ENCODE measurements at places on chromosomes 5 and 9.

DNA sequence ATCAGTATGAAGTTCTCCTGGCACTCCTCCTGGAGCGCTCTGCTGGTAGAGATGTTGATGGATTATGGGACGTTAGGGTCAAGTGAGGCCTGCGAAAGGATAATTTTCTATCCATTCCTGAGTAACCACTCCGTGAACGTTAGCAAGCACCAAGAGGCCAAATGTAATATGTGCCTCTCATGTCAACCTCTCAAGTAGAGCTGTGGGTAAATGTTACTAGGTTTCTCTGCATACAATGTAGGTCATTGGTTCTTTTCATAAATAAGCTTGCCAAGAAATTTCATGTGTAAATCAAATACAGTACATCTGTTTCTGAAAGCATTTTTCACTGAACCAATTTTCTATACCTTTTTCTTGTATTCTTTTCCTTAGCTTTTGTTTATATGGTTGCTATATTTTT is 126.3 kb downstream of the KDM4C start:
- DNase-seq = no peak

GRCh38 chr9:126436545-126437267 is 110.1 kb downstream of the MVB12B start:
- no peak for DNase-seq

DNA sequence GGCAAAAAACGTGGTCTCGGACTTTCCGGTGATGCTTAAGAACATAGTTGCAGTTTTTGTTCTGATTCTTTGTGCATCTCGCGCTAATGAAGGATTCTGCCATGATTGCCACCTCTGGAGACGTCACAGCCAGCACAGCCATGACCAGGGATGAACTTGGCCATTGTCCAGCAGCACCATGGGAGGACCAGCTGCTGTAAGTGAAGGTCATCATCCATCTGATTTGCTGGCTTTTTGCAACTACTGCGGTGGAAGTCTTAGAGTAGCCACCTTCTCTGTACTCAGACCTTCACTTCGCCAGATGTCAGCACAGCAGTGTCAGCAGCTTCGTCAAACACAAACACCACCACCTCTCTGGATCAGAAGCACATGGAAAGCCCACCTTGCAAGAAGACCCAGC is 45.7 kb downstream of the NSUN2 start:
- no peak for DNase-seq

DNA sequence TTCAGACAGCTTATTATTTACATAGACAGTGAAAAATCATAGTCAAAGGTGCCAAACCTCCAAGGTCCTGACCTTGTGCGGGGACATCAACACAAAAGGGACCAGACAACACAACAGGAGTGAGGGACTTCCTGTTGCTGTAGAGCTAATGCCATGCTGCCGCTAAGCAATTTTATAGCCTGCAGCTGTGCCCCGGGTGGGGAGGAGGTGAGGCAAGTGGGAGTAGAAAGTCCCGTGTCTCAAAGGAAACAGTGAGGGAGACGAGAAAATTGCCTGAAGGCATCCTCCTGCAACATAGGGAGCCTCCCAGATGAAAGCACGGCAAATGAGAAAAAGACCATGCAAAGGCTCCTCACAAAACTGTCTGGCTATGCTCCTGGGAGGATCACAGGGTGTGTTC is 58.8 kb downstream of the CAAP1 start:
- no peak for DNase-seq

DNA sequence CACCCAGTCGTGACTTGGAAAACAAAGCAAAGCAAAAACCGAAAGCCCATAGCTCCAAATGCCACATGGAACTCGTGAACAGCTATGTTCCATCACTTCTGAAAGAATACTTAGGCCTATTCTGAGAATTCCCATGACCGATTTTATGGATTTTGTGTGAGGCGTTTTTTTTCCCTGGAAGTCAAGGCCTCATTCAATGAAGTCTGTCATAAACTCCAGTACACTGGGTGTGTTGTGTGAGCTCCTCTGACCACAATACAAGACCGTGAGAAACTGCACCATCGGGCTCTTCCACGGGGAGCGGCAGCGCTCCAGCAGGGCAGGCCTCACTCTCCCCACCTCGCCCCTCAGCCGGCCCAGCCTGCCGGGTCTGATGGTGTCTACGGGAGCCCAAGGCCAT is 209.5 kb downstream of the FANCC start:
- DNase-seq = no peak

DNA sequence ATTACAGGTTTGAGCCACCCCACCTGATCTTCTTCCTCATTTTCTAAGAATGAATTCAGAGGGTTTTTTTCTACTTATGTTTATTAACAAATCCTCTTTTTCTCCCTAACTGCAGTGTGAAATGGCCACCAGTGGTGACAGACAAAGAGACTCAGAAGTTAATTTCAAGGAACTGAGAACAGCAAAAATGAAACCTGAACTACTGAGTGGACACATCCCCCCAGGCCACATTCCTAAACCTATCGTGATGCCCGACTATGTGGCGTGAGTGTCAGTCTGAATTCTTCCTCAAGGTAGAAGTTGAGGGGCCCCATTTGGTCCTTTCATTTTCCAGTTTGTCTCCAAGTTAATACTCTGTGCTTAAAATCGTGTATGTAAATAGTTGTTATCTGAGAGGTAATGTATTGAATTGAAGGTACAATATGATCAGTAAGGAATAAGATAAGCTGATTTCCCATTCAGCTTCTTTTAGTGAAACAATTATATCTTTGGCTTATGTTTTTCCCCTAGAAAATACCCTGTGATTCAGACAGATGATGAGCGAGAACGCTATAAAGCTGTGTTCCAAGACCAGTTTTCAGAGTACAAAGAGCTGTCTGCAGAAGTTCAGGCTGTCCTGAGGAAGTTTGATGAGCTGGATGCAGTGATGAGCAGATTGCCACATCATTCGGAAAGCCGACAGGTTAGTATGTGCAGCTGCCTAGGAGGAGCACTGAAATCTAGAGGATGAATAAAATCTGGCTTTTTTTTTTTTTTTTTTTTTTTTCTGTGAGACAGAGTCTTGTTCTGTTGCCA is 17.7 kb downstream of the MARVELD2 start:
- DNase-seq = no peak

DNA sequence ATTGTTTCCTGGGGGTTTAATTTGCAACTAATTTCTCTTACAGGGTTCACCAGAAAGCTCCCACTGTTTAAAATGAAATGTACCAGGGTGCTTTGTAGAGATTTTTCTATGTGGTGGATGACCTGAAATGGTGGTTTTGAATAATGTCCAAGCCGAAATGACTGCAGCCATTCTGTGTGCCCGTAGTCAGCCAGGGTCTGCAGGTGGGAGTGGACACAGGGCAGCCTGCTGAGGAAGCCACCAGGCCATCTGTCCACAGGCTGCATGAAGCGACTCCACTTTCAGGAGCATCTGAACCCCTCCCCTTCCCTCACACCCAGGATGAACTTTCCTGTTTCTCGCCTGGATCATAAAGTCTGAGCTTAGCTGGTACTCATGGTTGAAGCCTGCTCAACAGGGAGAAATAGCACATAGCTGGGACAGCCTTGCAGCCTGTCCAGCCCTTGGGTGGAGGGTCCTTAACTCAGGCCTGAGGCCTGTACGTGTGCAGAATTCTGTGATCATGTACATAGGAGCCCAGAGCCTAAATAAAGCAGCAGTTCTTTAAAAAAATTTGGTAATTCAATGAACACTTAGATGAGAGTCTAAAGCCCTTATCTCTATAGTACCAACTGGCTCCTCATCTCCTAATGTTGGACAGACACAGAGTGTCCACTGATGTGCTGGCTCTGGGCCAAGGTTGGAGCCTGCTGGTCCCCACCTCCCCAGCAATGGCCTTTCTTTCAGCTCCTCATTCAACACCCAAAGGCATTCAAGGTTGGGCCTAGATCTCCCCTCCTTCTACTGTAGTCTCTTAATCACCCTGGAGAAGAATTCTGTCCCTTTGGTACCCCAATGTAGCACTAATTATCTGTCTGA is 72.8 kb downstream of the SHB start:
- no peak for DNase-seq

GRCh38 chr9:7607421-7607820 is 192.2 kb downstream of the DMAC1 start:
- no peak for DNase-seq

DNA sequence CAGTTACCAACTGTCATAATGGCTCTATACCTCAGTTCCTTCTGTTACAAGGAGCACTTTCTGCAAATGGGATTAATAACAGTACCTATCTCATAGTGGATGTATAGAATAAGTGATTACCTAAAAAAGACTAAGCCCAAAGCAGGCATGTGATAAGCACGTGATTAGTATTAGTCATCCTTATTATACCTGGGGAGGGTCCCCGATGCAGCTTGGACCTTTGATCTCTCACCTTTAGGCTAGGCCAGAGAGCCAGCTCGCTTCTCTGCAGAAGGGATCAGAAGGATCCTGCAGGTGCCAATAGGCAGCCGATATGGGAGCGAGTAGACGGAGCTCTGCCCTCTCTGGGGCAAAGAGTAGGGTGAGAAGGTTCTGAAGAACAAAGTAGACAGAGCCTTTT is 4.0 kb downstream of the JADE2 start:
- no peak for DNase-seq

DNA sequence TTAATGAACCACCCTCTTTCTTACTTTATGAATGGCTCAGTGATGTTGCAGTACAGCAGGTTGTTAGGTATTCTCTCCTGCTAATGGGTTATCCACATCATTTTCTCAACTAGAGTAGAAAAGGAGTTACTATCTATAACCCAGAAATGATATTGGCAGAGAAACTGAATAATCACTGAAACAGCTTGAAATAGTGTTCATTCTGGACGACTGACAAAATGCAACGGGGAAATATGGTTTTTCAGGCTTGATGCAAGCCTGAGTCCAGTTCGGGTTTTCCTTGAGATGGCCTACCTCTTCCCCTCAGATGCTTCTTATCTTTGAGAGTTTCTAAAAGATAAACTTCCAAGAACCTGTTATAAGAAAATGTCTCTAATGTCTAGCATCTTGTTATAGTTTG is 187.3 kb downstream of the RAB3C start:
- no peak for DNase-seq

DNA sequence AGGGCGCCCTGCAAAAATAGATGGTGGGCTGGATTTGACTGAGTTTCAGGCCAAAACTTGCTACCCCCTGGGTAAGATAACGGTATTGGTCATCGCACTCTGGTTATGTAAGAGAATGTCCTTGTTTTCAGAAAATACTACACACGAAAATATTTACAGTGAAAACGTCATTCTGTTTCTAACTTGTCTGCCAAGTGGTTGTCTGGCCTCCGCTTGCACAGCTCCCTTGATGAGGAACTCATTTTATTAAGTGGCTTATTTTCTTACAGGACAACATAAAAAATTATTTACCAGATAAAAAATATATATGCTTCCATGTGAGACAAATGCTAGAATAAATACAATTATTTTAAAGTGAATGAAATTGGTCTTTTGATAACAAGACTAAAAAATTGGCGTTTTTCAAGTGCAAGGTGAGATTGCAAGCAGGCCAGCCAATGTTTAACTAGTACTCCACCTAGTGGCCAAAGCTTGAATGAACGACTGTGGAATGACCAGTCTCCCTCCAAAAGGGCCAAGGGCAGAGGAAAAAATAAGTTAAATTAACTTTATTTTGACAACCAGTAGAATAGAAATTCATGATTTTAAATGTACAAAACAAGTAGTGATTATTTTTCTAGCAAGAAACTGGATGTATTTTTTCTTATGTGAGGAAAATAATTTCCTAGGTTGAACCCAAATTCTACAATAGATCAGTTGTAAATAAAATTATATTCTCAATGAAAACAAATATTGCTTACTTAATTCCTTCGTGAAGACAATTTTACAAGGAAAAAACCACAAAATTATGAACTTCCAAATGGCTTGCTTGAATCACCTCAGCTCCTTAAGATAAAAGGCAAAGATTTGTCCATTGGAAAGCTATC is 93.2 kb downstream of the ZFAND5 start:
- DNase-seq = peak; percentile 15

DNA sequence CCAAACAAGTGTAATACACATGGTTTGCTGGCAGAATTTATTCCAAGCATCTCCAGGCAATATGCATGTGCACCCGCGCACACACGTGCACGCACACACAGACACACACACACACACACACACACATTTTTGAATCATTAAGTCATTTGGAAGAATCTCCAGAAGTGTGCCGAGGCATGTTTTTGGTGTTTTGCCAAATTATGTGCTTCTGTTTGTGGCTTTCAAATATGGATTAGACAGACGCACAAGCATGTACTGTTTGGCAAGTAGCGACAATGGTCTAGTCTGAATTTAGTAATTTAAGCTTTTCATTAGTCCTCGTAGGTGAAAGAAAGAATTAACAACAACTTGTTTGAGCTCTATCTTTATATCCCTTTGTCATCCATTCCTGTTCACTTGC is 36.7 kb downstream of the NFIB start:
- no peak for DNase-seq

DNA sequence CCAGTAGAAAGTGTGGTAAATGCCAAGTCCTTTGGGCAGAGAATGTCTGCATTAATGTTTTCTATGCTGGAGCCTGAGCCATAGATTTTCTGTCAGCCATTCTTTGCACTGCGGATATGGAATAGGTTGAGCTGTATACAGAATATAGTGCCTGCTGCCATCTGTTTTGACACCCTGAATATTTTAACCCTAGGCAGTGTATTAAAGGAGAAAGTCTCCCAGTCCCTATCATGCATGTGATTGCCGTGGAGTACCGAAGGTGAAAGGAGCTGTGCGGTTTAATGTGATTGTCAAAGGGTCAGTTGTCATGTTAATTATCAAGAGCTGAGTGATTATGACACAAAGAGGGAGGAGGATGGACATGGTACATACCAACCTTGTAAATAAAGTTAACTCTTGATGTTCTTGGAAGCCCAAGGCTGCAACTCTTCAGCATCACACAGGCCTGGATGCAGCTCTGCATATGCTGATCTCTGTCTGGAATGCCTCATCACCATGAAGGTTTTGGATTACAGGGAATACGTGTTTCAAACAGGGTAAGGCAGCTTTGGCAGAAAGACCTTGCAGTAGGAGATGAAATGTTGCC is 247.1 kb upstream of the ELAVL2 start:
- no peak for DNase-seq

- no peak for DNase-seq
Observed at GRCh38 chr9:16725066-16725465, 145.4 kb downstream of the BNC2 start.

Data from T-helper 1 cell (primary cell).